ENCODE measurements at places on chromosomes 16 and 17.

- no peak for DNase-seq
Measured at GRCh38 chr16:12158428-12158827, 181.9 kb downstream of the SNX29 start.

DNA sequence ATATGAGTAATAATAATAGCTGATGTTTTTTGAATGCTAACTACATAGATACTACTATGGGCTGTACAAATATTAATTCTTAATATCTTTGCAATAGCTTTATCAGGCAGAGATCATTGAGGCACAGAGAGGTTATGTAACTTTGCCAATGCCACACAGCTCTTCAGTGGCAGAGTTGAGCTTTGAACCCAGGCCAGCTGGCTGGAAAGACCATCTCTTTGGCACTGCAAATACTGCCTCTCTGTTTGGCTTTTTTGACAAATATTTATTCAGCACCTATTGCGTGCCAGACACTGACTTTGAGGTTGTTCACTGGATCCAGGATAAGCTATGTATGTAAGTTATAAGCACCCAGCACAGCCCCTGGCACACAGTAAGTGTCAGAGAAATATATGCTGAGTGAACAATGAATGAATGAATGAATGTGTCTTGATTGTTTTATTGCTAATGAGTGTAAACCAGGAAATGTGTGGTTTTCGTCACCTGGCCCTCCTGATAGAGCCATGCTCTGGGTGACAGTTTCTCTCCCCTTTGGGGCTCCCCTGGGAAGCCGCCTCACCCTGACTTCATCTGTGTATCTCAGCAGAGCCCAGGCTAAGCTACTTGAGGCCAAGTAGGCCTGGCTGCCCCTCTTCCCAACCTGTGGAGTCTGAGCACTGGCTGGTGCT, 2.5 kb downstream of the AQP8 start:
- DNase-seq: no peak

DNA sequence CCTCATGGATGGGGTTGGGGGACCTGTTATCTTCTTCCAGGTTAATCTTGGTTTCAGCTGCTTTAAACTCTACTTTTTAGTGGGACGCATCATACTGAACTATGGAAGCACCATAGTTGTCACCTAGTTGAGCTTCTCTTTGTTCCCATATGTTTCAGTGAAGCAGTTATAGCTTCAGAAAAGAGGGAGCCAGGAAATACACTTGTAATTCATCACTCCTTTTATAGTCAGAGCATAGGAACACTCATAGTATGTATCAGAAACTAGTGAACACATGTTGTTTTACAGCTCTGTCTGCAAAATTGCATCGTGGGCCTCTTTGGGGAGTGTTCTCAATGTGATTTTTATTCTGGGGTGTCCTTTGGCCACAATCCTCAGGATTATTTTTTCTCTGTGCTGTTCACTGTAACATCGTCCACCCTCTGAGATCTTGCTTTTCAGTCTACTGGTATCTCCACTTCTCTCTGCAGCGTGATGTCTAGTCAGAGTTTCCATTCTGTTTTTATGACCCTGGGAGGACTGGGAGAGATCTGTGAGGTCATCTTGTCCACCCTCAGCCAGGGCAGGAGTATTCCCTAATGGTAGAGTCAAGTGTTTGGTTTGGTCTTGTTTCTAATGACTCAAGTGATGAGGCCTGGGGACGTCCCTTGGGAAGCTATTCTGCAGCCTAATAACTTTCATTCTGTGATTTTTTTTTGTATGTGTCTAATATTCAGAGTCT, 585.4 kb downstream of the WWOX start:
- DNase-seq: no peak

DNA sequence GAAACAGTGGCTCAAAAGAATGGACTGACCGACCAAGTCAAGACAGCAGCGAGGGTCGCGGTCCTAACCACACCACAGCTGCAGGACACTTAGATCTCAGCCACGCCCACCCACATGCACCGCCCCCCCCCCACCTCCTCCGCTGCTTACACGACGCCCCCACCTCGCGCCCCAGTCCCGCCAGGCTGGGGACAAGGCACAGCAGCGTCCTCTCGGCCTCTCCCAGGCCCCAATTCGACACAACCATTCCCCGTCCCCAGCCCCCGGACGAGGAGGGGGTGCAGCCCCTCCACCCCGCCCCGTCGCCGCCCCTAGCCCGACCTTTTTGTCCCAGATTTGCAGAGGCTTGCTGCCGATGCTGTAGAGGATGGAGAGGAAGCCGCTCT, 477 bp downstream of the CFAP20 start:
- DNase-seq: no peak

- DNase-seq: no peak
Measured at GRCh38 chr16:86844695-86845094, 266.3 kb downstream of the FOXL1 start.

GRCh38 chr16:28168991-28169554, 42.7 kb downstream of the XPO6 start:
- peak; percentile 47 for DNase-seq

- no peak for DNase-seq
Measured at GRCh38 chr17:61002316-61002736, 324.7 kb downstream of the BCAS3 start.

GRCh38 chr16:78506367-78507193, 407.1 kb downstream of the WWOX start:
- DNase-seq: no peak

DNA sequence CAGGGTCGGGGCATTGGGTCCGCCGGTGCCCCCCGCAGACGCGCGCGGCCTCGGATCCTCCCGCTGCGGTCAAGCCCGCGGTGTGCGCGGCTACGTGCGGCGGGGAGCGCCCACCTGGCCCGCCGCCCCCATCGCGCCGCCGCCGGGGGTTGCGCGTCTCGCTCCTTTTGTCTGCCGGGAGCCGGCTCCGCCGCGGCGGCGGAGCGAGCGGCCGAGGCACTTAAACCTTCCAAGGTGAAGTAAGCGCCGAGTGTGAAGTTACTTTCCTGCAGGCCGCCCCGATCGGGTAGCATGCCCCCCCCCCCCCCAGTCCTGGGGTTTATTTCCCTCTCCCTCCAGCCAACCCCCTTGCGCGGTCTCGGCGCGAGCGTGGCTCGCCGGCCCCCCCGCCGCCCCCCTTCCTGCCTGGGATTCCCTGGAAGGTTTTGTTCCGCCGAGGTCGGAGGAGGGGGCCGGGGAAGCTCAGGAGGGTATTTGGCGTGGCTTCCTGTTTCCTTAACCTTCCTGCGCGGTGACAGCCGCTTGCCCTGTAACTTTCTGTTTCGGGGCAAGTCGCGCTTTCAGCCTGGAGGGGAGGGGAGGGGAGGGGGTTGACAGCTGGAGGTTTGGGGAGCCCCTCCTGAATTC, 56.6 kb upstream of the GSE1 start:
- peak; percentile 50 for DNase-seq

GRCh38 chr16:86258713-86259112, 251.6 kb upstream of the FOXF1 start:
- DNase-seq: no peak

DNA sequence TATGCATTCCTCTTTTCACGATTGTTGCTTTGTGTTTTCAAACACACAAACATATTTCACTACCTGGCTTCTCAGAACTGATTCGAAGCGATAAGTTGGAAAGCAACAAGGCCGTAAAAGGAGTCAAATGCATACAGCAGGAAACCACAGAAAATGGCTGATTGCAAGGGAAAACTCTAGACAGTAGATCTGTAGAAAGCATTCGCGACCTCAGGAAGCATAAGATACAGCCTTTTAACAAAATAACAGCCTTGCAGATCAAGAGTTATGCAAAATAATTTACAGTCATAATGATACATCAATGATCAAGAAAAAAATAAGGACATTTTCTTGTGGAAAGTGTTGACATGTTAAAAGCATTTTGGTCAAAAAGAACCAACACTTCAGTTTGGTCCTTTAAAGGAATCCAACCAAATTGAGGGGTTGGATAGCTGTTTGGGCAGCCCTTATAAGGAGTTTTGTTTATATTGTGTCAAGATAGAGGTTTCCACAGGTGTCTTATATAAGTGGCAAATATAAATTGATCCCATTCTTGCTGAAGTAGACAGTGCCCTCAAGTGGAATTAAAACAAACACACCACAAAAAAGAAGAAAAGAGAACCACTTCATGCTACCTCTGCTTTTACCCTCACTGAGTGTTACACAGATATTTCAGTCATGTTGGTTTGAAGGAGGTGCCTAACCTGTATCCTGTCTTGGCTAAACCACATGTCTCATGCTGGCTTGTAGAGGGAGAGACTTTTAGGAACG, 5.5 kb downstream of the CYLD start:
- DNase-seq: no peak

- DNase-seq: no peak
Measured at GRCh38 chr16:56931271-56931891, 561 bp upstream of the HERPUD1 start.

DNA sequence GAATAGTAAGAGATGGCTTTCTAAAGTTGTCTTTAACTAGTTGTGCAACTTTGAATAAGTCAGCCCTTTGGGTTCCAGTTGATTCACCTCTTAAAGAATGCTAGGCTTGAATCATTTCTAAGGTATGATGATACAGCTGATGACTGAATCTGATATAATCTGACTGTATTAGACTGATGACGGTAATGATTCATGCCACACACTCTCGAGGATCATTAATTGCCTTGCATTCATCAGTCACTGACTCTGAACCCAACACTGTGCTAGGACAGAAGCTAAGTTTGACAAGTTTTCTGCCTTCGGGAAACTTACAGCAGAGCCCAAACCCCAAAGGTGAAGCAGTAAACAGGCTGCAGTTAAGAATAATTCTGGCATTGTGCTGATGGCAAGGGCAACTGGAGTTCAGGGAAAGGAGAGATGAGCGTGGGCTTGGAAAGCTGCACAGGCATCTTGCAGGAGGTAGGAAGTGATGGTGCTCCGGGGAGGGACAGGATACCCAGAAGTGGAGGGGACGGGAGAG, 25.8 kb downstream of the ASIC2 start:
- no peak for DNase-seq

DNA sequence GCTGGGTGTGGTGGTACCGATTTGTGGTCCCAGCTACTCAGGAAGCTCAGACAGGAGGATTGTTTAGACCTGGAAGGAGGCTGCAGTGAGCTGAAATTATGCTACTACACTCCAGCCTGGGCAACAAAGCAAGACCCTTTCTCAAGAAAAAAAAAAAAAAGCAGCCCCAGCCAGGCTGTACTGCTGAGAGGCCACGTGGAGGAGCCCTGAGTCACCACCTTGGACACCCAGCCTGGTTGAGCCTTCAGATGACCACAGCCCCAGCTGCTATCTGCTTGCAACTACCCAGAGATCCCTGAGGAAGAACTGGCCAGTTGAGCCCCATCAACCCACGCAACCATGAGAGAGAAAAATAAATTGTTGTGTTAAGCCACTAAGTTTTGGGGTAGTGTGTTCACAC, 23.6 kb upstream of the GPRC5C start:
- no peak for DNase-seq

- DNase-seq: no peak
Measured at GRCh38 chr16:66534376-66534799, 15.5 kb downstream of the TK2 start.

- DNase-seq: no peak
Measured at GRCh38 chr17:34672176-34672785, 92.9 kb downstream of the TMEM132E start.

DNA sequence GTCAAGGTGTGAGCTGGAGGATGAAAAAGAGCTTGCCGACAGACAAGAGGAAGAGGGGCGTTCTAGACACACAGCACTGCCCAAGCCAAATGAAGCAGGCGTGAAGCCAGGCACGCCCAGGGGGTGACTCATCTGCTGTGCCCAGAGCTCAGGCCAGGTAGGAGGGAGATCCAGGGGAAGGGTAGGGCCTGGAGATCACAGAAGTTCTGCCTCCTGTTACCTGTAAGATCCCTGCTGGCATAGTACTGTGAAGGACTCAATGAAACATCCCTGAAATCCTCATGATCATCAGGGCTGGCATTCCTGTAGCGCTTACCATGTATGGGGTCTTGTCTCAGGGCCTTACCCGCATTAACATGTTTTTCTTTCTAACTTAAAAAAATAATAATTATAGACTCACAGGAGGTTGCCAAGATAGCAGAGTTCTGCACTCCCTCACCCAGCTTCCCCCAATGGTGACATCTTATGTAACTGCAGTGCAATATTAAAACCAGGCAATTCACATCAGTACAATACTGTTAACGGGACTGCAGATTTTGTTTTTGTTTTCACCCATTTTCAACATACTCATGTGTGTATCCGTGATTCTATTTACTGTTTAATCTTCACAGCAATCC, 158.6 kb downstream of the XYLT1 start:
- no peak for DNase-seq

DNA sequence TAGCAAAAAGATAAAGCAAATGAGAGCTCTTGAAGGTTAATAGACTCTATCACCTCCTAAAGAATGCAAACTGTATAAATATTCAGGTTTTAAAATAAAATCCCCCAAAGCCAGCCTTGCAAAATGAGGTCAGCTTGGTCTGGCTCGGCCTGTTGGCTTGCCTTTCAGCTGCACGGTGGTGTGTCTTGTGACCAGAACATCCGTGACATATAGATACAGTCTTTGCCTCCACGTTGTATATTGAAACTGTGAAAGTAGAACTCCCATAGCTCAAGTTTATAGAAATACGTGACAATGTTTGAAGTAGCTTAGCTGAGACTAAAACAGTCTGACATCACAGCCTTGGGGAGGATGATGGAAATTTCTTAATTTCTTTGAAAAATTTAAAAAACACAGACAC, 236.6 kb upstream of the MYOCD start:
- DNase-seq: no peak

- peak; percentile 77 for DNase-seq
Measured at GRCh38 chr17:50026837-50027171, 29.1 kb upstream of the ITGA3 start.

DNA sequence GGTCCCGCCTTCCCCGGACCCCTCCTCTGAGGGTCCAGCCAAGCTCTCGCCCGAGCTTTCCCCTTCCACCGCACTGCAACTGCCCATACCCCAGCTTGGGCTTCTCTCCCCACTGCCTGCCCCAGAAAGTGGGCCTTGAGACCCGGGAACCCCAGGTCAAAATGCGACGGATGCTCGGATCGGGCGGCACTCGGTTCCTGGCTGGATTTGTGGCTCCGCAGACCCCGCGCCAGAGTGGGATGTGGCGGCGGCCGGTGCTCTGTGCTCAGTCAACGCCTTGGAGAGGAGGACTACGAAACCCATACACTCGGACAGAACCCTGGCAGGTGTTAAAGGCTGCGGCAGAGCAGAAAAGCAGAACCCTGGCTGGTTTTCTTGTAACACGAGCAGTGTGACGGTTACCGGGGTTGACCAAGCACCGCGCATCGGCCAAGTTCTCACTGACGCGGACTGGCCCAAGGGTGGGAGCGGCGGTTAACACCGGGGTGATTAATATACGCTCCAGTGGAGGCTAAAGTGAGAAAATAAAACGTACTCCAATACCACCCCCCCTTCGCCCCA, 885 bp upstream of the SLFN13 start:
- no peak for DNase-seq
